Breast epithelium (tissue), 4 donors: ENCODE measurements at places on chromosomes 5 and 9.

DNA sequence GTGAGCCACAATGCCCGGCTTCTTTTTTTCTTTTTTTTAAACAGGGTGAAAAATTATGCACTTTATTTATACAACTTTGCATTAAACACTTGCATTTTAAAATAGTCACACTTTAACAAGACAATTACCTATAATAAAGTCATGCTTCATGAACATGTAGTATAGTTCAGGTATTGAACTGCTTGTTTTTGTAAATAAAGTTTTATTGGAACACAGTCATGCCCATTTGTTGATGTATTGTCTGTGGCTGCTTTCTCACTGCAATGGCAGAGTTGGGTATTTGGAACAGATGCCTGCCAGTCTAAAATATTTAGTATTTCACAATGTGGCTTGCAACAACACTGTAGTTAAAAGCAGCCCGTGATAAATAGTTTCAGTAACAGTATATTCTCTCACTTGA lies 32.8 kb upstream of the CCL21 start:
- DNase-seq: no peak

- no peak for DNase-seq
Observed at GRCh38 chr5:164187785-164188184, 682.4 kb downstream of the MAT2B start.

DNA sequence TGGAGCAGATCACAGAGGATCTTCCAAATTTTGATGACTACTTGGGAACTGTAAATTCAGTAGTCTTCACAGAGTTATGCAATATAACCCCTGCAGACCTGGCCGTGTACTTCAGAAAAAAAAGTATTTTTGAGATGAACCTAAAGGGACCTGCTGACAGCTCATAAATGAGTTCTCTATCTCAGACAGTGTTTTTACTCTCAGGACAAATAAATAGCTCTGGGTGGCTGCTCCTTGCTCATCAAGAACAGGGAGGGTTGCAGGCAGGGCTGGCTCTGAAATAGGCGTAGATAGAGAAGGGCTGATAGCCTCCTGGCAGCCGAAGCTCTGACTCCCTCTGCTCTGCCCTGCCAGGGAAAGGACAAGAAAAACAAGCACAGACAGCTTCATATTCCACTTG lies 64.8 kb downstream of the PLAC8L1 start:
- no peak for DNase-seq

- no peak for DNase-seq
Observed at GRCh38 chr5:129096382-129096991, 1.9 kb downstream of the ISOC1 start.

DNA sequence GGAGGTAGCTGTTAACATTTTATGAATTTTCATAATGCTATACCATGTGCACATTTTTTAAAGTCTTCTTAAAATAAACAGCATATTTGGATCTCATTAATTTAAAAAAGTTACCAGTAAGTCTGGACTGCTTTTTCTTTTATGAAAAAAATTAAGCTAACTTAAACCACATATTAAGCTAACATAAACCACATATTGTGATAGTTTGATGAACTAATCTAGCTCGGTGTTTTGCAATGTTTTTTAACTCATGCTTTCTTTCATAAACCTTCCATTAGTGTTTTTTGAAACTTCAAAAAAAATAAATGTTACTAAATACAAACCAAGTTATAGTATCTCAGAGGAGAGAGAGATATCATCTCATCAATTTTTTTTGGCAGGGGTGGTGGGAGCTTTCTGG lies 26.5 kb downstream of the POLK start:
- no peak for DNase-seq

DNA sequence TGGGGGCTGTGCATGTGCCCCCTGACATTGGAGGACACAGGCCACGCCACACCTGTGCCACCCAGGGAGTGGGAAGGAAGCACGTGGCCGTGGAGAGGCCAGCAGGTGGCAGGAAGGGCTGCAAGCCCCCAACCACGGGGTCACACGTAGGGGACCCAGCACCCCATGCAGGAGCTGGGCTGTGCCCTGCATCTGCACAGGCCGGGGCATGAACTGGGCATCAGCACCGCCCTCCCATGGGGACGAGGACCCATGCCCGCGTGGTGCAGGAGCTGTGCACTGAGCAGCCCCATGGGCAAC lies 13.8 kb upstream of the CLPTM1L start:
- DNase-seq: no peak

GRCh38 chr9:78438780-78439179 lies 141.9 kb downstream of the PSAT1 start:
- DNase-seq: no peak

DNA sequence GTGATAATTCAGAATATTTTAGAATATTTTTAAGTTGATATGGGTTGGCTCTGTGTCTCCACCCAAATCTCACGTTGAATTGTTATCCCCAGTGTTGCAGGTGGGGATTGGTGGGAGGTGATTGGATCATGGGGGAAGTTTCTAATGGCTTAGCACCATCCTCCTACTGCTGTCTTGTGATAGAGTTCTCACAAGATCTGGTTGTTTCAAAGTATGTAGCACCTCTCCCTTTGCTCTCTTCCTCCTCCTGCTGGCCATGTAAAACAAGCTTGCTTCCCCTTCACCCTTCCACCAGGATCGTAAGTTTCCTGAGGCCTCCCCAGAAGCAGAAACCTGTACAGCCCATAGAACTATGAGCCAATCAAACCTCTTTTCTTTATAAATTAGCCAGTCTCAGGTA lies 214.6 kb upstream of the C9orf72 start:
- DNase-seq: no peak

DNA sequence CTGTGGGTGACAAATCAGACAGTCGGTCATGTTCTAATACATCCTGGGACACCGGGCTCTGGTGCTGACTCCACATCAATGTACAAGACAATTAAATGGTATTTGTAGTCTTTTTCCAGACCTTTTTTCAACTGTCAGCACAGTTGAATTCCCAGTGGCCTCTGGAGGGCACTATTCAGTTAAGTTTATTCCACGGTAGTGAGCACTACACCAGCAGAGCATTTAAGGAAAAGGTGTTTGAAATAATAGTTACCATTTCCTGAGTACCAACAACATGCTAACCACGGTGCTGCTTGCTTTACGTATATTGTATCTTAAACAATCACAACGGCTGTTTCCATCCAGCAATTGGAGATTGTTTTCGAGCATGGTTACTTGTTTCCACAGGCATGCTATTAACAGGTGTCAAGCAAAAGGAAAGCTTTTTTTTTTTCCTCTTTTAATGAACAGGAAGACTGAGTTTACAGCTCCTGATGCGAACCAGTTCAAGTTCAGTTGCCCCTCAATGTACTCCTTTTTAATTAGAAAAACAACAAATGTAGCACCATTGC lies 186.7 kb downstream of the PDZD2 start:
- peak; percentile 34 for DNase-seq

- DNase-seq: no peak
Observed at GRCh38 chr9:30382271-30382670, 2002.2 kb upstream of the ACO1 start.

DNA sequence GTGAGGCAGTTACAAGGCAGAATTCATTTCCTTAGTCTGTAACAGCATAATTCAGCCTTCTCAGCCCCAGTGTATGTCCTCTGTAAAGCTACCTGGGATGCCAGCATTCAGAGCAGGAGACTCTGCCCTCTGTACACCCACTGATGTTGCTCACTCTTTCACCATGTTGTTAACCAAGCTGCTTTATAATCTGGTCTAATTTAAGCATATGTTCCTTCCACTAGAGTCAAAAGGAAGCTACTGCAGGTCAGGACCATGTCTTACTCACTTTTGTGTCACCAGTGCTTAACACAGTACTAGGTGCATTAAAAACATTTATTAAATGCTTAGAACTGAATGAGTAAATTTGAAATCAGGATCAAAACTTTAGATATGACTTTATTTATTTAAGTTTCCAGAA lies 185.6 kb downstream of the FBXL17 start:
- DNase-seq: no peak

GRCh38 chr5:10409504-10409903 lies 32.2 kb upstream of the ROPN1L start:
- DNase-seq: no peak

GRCh38 chr5:38500573-38501260 lies 55.7 kb downstream of the LIFR start:
- no peak for DNase-seq

- peak; percentile 9 for DNase-seq
Observed at GRCh38 chr9:114035845-114036801, 42.0 kb downstream of the AMBP start.

DNA sequence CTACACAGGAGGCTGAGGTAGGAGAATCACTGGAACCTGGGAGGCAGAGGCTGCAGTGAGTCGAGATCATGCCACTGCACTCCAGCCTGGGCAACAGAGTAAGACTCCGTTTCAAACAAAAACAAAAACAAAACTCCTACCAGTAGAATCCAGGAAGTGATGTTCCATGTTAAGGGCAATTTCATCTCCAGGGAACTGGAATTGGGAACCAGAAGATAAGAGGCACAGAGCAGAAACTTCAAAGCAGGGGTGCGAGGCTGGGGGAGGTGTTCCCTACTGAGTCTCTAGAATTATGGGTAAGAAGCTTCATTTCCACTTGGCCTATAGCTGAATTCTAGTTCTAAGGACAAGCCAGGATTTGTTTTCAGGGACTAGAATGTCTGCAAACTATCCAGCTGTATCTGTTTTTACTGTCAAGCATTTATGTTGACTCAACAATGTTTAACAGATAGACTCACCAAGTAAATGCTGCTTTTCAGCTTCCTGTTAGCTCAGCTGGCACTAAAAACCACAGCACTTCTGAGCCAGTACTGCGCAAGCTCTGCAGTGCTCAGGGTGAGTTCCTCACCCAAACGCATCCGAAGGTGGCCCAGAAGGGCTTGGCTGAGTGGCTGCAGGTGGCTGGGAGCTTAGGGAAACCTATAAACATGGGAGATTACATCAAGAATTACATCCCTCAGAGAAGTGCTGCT lies 320.1 kb downstream of the MTRR start:
- no peak for DNase-seq

- no peak for DNase-seq
Observed at GRCh38 chr9:31259824-31260223, 1124.6 kb upstream of the ACO1 start.

GRCh38 chr9:83981126-83981871 lies 694 bp downstream of the RMI1 start:
- DNase-seq: no peak

GRCh38 chr9:81370650-81371049 lies 318.7 kb downstream of the TLE1 start:
- no peak for DNase-seq

DNA sequence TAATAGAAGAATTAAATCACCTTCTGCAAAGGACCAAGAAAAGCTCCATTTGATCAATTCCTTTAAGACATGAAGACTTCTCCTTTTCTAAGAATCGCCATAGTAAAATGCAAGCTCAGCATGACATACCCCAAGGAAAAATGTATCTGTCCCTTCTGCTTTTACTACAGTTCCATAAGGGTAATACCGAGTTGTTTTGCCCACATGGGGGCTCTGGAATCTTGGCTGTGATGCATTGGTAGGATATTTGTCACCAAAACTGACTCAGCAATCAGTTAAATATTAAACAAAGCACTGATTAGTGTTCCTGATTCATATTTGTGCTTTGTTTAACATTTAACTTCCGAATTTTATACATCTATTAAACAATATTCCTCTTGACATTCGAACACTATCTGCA lies 24.3 kb upstream of the KCNIP1 start:
- no peak for DNase-seq

DNA sequence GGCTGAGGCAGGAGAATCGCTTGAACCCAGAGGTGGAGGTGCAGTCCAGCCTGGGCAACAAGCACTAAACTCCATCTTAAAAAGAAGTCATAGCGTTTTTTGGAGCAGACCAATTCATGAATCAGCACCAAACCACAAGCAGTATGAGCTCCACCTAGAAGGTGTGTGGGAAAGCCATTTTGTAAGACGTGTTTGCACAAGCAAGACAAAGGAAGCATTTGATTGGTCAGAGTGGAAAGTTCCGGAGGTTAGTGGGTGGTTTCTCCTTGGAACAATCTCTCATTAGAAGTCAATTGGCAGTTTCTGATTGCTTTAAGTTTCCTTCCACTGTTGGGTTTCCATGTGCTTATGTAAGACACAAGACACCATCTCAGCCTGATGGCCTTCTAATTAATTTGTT lies 5.0 kb downstream of the SRD5A1 start:
- DNase-seq: no peak

DNA sequence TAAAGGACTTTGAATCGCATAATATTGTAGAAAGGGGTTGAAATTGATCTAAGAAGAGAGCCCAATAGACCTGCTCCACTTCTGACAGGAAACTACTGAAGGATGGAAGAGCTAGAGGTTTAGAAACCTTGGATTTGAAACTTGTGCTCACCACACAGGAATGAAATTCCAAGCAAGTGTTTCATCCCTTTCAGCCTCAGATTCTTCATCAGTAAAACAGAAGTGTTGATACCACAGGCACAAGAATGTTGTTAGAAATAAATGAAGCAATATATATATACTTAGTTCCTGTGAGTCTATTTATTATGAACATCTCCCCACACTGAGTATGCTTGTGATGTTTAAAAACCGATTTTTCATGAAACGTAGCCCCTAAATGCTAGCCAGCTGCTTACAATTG lies 43.8 kb downstream of the PRRC1 start:
- no peak for DNase-seq

DNA sequence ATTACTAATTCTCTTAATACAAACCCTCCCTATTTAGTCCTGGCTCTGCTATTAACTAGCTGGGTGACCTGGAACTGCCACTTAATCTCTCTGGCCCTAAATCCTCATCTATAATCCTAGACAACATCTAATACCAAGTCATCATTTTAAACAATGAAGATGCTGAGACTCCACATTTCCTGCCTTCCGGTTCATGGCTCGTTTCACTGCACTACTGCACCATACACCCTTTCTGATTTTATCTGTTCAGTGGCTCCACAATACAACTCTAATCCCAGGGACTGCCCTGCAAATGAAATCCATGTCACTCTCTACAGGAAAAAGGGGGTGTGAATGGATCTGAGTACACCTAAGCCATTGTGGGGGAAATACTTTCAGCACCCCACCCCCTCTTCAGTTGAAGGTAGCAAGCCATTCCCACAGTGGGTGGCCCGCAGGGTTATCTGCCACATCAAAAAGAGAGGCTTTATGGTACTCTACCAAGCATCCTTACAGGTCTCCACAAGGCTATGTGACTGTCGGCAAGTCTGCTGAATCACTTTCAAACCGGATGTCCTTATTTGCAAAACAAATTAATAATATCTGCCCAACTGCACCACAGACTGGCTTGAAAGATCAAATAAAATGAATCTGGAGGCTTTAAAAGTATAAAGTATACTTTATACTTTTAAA lies 89.5 kb downstream of the EPB41L4A start:
- DNase-seq: no peak

GRCh38 chr9:123541411-123541810 lies 185.4 kb downstream of the CRB2 start:
- no peak for DNase-seq

DNA sequence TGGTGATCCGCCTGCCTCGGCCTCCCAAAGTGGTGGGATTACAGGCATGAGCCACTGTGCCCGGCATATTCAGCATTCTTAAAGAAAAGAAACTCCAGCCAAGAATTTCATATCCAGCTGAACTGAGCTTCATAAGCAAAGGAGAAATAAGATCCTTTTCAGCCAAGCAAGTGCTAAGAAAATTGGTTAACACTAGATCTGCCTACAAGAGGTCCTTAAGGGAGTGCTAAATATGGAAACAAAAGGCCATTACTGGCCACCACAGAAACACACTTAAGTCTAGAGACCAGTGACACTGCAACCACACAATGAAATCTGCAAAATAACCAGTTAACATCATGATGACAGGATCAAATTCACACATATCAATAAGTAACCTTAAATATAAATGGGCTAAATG lies 331.5 kb downstream of the MAN2A1 start:
- no peak for DNase-seq
